D341Med (cell line): ENCODE measurements at places on chromosomes 7 and 10.

DNA sequence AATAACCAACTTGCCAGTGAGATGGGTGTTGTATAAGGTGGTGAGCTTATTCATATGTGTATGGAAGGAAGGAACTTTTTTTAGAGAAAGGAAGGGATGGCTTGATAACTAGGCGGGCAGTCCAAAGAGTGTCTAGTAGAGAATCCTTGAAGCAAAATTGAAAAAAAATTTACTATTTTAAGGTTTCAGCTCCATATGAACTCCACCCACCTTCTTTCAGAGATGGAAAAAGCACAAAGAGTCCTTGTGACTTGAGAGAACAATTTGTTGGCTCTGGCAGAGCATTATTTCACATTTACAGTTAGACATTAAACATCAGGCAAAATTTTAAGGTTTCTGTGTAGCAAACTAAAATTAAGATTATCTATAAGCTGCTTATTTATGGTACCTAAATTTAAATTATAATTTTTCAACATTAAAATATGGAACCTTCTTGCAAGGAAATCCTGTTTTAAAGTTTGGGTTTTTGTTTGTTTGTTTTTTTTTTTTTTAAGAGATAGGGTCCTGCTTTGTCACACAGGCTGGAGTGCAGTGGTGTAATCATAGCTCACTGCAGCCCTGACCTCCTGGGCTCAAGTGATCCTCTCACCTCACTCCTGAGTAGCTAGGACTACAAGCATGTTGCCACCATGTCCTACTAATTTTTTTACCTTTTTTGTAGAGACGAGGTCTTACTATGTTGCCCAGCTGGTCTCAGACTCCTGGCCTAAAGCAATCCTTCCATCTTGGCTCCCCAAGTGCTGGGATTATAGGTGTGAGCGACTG, 12.2 kb downstream of the PTPN12 start:
- no peak for DNase-seq

- DNase-seq, result no peak
Measured at GRCh38 chr10:944034-944831, 12.7 kb upstream of the LARP4B start.

DNA sequence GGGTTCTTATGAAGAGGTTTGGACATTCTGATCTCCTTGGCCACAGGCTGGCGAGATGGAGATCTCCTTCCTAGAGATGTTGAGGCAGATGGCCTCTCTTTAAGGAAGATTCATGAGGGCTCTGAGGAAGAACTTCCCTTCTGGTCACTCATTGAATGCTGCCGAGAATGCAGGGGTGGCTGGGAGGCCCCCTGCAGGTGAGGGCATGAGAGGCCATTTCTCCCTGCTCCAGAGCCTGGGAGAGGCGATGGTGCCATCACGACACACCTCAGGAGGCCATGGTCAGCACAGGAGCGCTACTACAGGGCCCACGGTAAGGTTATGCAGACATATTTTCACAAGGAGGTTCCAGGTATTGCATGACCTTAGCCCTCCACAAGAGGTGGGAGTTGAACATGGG, 40.2 kb downstream of the CXCL12 start:
- DNase-seq, result no peak

GRCh38 chr7:50282813-50283605, 21.5 kb upstream of the IKZF1 start:
- DNase-seq, result no peak

- DNase-seq, result no peak
Measured at GRCh38 chr7:1948887-1949680, 279.0 kb downstream of the ELFN1 start.
